ENCODE measurements at places on chromosomes 7 and 10.

DNA sequence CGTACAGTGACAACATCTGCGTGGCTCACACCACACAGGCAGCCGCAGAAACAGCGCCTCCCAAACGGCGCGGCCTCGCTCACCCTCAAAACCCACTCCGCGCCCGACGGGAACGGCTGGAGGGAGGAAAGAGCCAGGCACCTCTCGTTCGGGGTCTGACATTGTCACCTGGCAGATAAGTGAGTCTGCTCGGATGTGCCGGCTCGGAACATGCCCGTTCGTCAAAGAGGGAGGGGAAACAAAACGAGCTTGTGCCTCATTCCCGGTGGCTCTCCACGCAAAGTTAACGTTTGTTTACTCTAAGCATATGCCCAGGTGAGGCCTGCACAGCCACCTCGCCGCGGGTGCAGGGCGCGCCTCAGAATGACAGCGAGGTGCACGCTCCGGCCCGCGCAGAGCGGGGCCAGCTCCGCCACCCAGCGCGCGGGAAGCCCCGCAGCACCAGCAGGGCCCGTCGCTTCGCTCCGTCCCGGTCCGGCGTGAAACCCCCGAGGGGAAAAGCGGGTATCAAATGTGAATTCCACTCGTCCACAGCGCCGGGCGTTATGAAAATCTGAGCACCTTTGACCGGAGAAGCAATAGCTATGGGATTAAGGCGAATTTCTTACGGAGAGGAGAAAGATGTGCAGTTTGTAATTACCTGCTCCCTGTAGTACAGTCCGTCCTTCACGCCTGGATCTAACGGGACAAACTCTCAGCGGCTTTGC, 13.1 kb downstream of the CNPY1 start:
- no peak for DNase-seq

DNA sequence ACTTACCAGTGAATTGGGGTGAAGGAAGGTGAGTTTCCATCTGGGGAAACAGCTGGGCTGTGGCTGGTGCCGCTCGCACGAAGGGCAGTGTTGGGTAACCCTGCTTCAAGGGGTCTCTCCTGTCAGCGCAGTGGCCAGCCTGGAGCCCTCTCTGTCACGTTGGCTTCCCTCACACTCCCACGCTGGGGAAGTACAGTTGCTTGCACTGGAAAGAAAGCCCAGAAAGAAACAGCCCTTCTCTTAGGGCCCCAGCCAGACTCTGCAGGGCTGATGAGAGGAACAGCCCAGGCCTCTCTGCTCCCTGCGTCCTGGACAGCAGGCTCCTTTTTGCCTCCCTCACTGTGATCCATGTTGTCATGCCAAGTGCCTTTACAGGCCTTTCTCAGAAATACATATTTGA, 40.3 kb upstream of the TRIM8 start:
- no peak for DNase-seq

GRCh38 chr7:66250711-66251110, 45.6 kb downstream of the TPST1 start:
- DNase-seq = no peak

DNA sequence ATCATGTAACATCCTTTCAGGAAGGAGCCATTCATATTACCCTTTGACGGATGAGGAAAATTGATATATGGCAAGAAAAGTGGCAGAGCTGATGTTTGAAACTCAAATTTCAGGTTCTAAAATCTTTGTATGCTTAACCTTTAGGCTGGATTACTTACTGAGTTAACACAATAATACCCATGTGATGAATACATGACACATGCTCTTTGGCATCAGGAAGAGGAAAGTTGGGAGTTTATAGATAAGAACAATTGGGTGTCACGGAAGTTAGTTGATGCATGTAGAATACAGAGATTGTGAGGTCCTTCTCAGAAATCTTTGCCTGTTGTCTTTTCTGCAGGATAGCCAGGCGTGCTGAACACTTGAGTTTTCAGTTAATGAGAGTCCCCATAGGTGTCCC, 572.1 kb upstream of the POM121L12 start:
- DNase-seq = no peak

GRCh38 chr7:151261529-151261928, 13.0 kb upstream of the SMARCD3 start:
- DNase-seq = no peak

GRCh38 chr10:80158126-80158525, 25.6 kb downstream of the PLAC9 start:
- DNase-seq = no peak

- DNase-seq = no peak
These were observed at the start of gene HOXA11 for GRCh38 chr7:27185013-27185853. HOXA11 (minus strand) TSS chr7:27185232; CDS start chr7:27185144, 88 bp downstream.

GRCh38 chr7:36673703-36674102, 50.6 kb downstream of the AOAH start:
- DNase-seq = no peak

- no peak for DNase-seq
These were observed 29.4 kb downstream of the PRKG1 start for GRCh38 chr10:51103554-51104217.

- no peak for DNase-seq
These were observed 122.2 kb downstream of the CUBN start for GRCh38 chr10:17007418-17007770.

DNA sequence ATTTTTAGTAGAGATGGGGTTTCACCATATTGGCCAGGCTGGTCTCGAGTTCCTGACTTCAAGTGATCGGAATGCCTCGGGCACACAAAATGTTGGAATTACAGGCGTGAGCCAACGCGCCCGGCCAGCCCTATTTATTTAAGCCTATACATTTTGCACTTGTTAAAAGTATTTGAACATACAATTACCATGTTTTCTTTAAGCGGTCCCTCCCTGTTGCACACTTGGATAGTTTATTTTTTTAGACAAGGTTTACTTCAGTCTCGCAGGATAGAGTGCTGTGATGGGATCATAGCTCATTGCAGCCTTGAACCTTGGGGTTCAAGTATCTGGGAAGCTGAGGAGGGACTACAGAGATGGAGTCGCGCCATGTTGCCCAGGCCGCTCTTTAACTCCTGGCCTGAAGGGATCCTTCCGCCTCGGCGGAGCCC, 35.7 kb upstream of the SRRM3 start:
- no peak for DNase-seq

DNA sequence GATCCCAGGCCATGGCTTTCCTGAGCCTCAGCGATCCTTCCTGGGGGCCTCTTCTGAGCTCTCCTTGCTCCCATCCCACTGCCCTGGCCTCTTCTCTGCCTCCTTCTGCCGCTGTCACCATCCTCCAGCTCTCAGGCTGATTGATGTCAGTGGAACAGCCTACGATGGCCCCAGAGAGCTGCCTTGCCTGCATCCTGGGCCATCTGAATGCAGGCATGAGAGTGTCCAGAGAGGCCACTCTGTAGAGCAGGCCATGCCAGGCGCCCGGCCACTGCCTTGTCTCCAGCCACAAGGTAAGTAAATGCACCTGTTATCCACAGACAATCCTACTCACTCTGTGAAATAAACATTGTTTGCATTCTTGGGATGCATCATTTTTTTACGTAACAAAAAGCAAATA, 171.4 kb upstream of the PPP2R2D start:
- DNase-seq = no peak

DNA sequence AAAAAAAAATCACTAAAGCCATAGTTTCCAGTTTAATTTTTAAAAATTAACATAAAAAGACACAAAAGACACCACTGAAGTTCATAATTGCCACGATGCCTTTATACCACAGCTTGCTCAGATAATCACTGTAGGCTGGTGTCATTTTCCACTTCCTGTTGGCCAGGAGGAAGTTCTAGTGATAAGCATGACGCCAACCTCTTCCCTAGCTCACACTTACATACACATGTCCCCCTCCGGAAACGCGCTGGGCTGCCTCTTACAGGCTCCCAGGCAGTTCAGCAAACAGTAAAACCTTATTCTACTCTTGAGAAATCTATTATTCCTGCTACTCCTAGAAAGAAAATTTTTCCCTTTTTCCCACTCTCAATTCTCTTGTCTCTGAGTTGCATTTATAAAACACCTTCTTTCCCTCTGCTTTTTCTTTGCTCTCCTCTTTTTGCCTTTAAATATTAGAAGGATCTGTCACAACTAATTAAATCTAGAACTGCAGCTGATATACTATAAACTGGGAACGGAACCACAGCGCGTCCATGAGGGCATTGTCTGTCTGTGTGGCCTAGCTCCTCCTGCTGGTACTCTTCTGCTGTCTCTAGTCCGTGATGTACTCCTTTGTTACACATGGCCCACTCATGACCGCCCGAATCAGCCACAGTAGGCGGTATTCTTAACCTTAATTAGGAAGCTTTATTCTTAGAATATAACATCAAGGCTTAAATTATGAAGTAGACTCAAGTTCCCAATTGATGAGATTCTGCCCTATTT, 664.9 kb downstream of the CNTNAP2 start:
- no peak for DNase-seq

- no peak for DNase-seq
These were observed 621.8 kb upstream of the FZD8 start for GRCh38 chr10:36263871-36264270.

DNA sequence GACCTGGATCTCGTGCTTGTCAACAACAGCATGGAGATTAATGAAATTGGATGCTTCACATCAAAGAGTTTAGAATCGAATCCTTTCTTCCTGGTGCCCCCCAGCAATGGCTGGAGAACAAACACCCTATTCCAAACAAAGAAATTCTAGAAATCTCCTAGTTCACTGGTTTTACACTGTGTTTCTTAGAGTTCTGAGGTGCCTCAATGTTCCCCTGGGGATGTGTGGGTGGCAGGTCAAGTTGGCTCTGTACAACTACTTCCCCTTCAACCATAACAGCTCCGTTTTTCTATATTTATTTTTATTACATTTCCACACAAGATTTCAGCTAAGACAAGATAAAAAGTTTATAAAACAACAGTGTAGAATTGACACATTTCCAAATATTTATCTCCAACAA, 22.5 kb downstream of the CH25H start:
- DNase-seq = no peak

DNA sequence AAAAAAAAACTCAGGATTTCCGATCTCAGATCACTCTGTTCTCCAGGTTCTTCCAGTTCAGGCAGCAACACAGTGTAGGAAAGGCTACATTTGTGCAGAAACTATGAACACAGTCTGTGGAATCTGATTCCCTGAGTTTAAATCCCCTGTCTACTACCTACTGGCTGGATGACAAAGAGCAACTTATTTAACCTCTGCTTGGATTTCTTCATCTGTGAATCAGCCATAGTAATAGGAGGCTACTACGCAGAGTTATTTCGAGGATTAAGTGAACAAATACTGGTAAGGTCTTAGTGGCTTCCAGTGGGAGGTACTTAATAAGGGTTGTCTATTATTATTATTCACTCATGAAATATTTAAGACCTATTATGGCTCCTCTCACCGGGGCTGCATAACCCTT, 44.3 kb upstream of the PDCD4 start:
- DNase-seq = peak; percentile 32

GRCh38 chr10:19816411-19817230, at the start of gene PLXDC2:
PLXDC2 (plus strand) TSS chr10:19816432.
- peak; percentile 24 for DNase-seq

- DNase-seq = no peak
These were observed 70.8 kb downstream of the CHN2 start for GRCh38 chr7:29265208-29265923.

DNA sequence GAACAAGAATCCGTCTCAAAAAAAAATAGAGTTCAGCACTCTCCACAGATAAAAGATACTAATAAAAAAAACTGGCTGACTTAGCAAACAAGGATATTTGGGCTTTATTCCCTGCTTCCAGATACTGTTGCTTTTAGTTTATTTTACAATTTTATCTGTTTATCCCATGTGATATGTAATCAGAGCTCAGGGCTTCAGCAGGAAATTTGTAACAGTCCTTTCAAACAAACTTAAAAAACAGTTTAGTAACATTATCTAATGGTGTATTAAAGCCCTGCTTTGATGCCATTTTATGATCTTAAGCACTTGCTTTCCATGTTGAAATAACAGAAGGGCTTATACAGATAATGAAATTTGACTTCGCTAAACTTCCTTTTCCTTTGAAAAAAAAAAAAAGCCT, 28.1 kb downstream of the DCLRE1A start:
- no peak for DNase-seq

DNA sequence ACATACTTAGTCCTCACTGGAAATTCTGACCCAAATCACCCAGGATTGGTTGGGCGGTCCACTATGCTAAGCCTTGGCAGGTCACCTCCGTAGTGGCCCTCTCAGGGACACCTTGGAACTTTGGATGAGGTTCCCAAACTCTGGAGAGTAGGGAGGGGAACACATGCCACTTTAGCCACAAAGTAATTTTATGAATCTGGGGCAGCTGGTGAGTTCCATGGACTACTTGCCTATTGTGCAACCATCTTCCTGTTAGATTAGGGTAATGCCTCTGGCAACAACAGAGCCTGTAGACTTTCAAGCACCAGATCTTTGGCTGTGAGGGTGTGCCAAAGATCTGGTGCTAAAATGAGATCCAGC, 77.7 kb downstream of the ITGB8 start:
- DNase-seq = no peak

GRCh38 chr7:34143402-34143801, 238.1 kb downstream of the BMPER start:
- no peak for DNase-seq

- no peak for DNase-seq
These were observed 294.6 kb downstream of the RNLS start for GRCh38 chr10:88288320-88289059.

GRCh38 chr7:96676919-96677318, 32.7 kb downstream of the SEM1 start:
- no peak for DNase-seq

DNA sequence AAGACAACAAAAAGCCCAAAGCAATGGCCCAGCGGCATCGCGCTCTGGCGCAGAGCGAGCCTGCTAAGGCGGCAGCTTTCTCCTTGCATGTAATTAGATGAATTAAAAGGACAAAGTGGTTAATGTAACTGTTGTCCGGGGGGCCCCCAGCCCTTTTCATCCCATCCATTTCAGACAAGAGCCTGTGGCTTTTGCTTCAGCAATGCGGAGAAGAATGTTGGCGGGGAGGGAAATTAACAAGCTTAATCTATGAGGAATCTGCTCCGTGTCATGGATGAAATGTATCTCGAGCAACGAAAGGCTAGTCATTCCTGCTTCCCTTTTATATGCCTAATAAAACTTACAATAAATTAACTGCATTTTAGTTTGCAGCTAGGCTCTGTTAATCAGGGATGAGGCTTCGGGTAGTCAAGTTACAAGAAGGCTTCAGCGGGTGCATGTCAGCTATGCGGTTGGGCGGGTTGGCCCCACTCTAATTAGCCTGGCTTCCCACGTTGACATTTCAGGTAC, 203.3 kb downstream of the BUB3 start:
- no peak for DNase-seq

DNA sequence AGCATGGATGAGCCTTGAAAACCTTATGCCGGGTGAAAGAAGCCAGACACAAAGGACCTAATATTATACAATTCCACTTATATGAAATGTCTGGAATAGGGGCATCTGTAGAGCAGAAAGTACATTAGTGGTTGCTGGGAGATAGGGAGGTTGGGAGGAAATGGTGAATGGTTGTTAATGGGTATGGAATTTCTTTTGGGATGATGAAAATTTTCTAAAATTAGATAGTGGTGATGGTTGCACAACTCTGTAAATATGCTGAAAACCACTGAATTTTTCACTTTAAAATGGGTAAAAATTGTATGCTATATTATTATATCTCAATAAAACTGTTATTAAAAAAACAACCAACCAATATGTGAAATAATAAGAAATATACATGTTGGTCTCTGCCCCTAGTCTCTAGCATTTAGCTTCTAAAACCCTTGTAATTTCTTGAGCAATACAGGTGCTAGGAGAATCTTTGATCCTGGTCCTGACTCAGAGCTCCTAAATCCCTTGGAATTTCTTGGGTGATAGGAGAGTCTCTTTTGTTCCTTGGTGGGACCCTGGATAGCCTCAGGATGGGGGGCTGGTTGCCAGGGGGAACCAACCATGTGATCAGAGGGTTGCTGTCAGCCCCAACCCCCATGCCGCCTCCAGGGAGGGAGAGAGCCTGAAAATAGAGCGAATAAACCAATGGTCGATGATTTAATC, 64.0 kb downstream of the TACR2 start:
- DNase-seq = peak; percentile 84

All from hepatic stellate cell (primary cell).